ENCODE measurements at places on chromosomes 2 and 18.

DNA sequence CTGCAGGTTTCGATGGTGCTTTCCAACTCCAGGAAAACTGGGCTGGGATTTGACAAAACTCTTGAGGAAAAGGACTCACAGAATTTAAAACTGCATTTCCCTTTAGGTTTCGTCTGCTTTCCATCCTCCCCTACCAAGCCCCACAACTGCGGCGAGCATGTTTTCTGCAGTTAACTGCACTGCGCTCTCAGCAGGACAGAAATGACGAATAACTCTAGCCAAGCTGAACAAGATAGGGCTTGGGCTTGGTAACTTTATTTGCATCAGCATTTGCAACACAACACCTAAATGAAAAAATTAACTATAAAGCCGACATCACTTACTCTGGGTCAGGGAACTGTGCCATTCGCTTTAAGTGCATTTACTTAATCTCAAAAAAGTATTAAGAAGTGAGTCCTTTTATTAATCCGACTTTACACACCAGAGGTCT is 669 bp upstream of the PIKFYVE start:
- DNase-seq = peak; percentile 22

GRCh38 chr2:193793914-193794313 is 1599.2 kb upstream of the TMEFF2 start:
- DNase-seq = no peak

- no peak for DNase-seq
Measured at GRCh38 chr2:44579837-44580230, 218.1 kb downstream of the CAMKMT start.

DNA sequence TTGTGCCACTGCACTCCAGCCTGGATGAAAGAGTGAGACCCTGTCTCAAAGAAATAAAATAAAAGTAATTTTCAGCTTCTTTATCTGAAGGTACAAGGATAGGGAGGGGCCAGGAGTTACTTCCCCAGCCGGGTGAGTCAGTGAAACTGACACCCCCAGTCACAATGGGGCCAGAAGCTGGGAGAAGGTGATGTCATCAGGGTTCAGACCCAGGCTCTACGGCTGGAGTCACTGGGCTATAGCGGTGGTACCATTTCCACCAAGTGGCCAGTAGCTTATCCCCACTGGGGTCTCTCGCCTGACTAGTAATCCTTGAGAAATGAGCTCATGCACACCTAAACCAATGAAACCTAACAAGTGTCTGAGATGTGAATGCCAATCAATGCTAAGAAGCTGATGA is 107.9 kb downstream of the ALPK2 start:
- DNase-seq = no peak

- no peak for DNase-seq
Measured at GRCh38 chr2:114700440-114700839, 258.0 kb downstream of the DPP10 start.

DNA sequence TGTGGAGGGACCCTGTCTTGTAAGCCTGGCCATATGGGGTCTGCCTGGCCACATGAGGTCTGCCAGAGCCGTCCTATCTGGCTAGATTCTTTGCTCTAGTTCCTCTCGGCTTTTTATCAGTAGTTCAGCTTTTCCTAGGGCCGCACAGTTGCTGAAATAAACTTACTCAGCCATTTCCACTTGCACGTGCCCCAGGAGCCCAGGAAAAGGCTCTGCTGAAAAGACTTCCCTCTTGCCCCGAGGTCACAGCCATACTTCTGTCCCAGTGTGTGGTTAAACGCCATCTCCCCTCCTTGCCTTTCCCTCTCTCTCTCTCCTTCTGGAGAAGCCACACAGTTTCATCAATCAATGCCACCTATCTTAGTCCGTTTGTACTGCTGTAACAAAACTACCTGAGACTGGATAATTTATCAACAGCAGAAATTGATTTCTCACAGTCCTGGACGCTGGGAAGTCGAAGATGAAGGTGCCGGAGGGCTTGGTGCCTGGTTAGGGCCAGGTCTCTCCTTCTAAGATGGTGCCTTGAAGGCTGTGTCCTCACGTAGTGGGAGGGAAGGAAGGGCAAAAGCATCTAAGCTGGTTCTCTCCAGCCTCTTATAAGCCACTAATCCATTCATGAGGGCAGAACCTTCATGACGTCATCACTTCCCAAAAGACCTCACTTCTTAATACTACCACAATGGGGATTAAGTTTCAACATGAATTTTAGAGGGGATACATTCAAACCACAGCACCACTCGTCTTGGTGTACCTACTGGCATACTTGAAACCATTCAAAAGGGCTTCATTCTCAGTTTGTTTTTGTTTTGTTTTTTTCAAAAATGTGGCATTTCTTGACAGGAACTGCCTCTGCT is 11.2 kb upstream of the GALM start:
- DNase-seq = no peak

DNA sequence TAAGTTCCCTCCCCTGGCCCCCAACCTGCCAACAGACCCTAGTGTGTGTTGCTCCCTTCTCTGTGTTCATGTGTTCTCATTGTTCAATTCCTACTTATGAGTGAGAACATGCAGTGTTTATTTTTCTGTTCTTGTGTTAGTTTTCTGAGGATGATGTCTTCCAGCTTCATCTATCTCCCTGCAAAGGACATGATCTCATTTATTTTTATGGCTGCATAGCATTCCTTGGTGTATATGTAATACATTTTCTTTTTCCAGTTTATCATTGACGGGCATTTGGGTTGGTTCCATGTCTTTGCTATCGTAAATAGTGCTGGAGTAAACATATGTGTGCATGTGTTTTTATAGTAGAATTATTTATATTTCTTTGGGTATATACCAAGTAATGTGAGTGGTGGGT is 602.2 kb downstream of the DSC3 start:
- DNase-seq = no peak

- no peak for DNase-seq
Measured at GRCh38 chr2:39871291-39871761, 92.3 kb upstream of the THUMPD2 start.

- no peak for DNase-seq
Measured at GRCh38 chr2:100812116-100812515, 7.8 kb upstream of the NPAS2 start.

DNA sequence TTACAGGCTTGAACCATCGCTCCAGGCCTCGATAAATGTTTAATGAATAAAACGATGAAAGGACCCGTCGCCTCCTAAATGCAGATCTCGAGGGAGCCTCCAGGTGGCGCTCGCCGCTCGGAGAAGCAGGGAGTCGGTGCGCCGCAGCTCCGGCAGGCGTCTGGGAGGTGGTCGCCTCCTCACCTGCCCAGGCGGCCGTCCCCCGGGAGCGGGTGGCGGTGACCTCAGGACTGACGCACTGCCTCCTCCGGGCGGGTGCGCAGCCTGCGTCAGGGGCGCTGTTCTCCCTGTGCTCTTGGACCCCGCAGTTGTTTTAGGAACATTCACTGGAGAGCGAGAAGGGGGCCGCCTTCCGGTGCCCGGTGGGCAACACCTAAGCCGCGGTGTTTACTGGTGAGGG is 38.6 kb upstream of the POLE4 start:
- DNase-seq = peak; percentile 86

- DNase-seq = no peak
Measured at GRCh38 chr2:622357-622756, 54.8 kb downstream of the TMEM18 start.

GRCh38 chr18:23057096-23057495 is 78.2 kb upstream of the CABLES1 start:
- DNase-seq = no peak

DNA sequence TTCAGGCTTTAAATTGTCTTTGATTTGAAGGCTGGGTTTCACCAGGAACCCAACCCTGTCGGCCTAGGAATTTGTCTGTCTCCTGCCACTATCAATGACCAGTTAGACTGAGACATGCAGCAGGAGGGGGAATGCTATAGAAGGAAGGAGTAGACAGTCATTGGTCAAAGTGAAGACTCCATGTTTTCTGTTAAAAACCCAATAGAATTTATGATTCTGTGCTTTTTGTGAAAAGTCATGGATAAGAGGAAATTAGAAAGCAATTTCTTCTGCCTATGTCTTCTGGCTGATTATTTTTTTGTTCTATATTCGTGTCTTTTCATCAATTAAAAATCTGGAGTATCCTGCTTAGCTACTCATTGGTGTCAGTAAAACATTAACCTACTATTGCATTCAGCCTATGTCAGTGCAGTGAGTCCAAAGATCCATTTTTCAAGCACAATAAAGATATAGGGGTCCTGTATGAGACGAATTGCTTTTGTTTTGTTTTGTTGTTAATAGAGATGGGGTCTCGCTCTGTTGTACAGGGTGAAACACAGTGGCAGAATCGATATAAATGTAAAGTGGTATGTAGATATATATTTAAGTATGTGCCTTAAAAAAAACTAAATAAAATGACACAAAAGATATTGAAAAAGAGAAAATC is 7.9 kb upstream of the KYNU start:
- DNase-seq = no peak
